Glutamatergic neuron (in vitro differentiated cells): ENCODE measurements at places on chromosomes 12 and 14. TPM values are rescaled to one million over a fixed set of nuclear protein-coding genes. Genes with fewer than 3 reads are reported as not detected.

The LHX5 gene
- 3.1 TPM for total RNA-seq

The INHBC gene
- not detected for total RNA-seq

The CMKLR1 gene
- total RNA-seq: not detected

GRCh38 chr14:51609251-51609954 is 42.3 kb upstream of the FRMD6 start:
- no peak for DNase-seq

DNA sequence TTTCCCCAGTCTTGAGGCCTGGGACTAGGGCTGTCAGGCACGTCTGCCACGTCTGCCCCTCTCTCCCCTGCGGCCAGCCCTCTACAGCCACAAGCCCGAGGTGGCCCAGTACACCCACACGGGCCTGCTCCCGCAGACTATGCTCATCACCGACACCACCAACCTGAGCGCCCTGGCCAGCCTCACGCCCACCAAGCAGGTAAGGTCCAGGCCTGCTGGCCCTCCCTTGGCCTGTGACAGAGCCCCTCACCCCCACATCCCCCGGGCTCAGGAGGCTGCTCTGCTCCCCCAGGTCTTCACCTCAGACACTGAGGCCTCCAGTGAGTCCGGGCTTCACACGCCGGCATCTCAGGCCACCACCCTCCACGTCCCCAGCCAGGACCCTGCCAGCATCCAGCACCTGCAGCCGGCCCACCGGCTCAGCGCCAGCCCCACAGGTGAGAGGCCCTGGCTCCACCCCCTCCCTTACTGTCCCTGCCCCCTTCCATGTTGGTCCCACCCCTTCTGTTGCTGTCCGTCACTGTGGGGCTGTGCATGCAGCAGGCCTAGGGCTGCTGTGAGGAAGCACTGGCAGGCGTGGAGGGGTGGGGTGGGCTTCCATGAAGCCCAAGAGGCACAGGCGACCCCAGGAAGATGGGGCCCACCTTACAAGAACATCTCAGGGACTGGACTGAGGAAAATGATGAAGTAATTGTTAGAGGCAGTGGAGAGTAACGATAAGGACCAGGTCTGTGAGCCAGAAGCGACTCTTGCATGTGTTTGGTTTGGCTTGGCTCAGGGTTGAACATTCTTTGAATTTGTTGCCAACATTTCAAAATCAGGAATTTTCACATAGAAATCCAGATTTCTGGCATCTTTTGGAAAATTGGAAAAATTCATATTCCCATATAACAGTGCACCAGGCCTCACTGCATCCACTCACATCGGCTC is 16.8 kb downstream of the C12orf43 start:
- no peak for DNase-seq

- no peak for DNase-seq
These were observed at the start of gene CD163L1 for GRCh38 chr12:7444076-7444475. Gene CD163L1, minus strand, starts transcription at chr12:7444153. Its CDS starts 26 bp downstream, at chr12:7444127.

DNA sequence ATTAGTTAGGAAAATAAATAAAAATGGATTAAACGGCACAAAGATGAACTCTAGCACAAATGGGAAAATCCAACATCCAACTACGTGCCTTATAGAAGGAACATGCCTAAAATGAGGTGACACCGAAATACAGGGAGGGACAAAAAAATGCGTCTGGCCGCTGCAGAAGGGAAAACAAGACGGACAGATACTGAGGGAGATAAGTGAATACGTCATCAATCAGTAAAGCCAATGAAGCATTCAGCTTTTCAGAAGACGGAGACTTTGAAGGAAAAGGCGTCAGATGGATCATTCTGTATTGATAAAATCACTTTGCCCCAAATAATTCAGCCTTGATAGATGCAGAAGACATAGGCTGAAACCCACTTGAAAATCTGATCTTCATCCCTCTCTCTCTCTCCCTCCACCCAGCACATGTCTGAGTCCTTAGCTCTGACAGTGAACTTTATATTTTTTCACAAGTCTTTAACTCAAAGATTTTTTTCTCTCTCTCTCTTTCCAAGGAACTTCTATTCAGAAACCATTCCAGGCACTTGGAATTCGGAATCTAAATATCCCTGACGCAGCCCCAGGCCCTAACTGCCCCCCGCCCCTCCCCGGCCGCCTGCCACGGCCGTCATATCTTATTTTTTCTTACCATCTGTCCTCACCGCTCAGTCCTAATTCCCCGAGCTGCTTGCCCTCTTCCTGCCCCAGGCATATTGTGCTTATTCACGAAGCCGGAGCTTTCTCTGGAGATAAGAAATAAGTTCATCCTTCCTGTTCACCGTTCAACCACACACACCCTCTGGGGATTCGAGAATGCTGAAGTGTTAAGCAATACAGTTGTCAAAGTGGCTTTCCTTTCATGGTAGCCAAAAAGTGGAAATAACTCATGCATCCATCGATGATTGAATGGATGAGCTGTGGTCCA is 35.5 kb upstream of the RFLNA start:
- DNase-seq: no peak

- DNase-seq: no peak
These were observed 235.3 kb downstream of the KSR2 start for GRCh38 chr12:117733549-117733805.
